ENCODE measurements at places on chromosomes 2 and 18.

- no peak for DNase-seq
Observed at GRCh38 chr2:239157269-239157668, 243.6 kb downstream of the HDAC4 start.

DNA sequence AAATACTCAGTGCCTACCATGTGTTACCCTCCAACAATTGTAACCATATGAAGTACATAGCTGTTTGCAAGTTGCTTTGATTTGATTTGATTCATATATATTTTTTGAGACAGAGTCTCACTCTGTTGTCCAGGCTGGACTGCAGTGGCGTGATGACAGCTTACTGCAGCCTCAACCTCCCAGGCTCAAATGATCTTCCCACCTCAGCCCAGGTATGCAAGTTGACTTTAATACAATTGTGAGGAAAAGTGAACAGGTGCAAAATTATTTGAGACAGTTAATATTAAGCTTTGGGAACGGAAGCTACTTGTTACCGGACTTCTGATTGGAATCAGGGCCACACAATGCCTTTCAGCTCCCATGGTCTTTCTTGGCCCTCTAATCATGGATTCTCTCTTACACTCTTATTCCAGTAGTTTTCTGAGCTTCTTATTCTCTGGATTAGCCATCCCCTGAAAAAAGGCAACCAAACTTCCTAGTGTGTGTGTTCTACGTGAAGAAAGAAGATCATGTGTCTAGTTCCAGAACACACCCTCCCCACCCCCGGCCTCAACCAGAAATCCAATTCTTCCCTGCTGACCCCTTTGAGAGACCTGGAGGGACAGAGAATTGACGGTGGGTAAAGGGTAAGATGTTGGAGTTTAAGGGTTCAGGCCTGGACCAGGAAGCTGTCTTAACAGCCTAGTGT lies 1.1 kb upstream of the RPL37A start:
- no peak for DNase-seq

- DNase-seq: no peak
Observed at GRCh38 chr18:12027046-12027445, 45.7 kb downstream of the IMPA2 start.

- no peak for DNase-seq
Observed at GRCh38 chr18:23724681-23725080, 35.4 kb downstream of the LAMA3 start.

DNA sequence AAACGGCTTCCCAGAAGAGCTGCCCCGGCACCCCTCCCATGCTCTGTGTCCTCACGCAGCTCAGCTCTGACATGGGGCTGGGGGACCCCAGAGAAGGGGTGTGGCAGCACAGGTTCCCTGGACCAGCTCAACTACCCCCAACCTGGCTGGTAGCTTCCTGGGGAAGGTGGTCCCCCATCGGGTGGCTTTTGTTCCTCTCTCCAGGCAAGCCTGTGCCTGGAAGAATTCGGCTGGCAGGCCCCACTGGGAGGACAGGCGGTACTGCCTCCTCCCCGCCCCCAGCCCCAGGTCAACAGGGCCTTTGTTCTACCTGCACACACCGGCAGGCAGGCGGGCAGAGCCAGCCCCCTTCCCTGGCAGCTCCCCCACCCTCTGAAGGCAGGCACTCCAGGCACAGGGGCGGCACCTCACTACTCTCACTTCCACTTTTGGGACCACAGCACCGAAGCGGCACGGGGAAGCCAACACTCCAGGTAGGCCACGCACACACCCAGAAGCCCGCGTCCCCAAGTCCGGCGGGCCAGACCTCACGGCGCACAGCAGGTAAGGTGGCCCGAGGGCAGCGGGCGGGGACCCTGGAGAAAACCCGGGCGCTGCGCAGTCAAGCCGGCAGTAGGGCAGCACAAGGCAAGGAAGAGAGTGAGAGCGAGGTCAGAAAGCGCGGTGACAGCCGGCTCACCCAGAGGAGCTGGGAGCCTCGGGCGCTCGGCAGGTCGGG lies 1.3 kb downstream of the HS6ST1 start:
- peak; percentile 52 for DNase-seq

- peak; percentile 41 for DNase-seq
Observed at GRCh38 chr18:8615397-8616027, 6.3 kb downstream of the RAB12 start.

DNA sequence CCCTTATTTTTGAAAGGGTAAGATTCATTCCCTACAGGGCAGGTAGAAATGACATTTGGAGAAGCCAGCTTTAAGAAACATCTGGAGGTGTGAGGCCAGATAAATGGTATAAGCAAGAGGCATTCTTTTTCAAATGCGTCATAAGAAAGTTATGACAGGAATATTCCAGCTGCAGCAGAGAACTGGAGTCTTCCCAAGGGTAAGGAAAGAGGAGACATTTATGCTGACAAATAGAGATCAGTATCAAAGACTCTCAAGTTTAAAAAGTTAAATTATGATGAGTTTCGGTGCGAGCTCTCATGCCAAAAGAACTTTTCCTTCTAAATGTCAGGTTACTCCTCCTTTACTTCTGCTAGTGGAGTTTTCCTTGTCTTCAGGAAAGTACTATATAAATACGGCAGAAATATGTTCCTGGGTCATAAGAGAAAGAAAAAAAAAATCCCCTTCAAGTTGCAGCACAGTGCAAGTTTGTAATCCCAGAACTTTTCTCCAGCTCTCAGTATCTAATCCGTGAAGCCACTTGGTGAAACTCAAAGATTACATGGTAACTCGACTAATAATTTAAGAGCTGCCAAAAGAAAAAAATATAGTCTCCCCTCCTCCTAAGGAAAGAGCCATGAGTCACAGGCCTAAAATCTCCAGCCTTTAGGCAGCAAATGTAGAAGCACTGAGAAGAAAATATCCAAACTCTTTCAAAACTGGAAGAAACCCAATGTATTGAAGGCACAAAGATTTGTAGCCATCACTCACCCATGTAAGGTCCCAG lies 428.1 kb downstream of the MEIS1 start:
- DNase-seq: no peak

DNA sequence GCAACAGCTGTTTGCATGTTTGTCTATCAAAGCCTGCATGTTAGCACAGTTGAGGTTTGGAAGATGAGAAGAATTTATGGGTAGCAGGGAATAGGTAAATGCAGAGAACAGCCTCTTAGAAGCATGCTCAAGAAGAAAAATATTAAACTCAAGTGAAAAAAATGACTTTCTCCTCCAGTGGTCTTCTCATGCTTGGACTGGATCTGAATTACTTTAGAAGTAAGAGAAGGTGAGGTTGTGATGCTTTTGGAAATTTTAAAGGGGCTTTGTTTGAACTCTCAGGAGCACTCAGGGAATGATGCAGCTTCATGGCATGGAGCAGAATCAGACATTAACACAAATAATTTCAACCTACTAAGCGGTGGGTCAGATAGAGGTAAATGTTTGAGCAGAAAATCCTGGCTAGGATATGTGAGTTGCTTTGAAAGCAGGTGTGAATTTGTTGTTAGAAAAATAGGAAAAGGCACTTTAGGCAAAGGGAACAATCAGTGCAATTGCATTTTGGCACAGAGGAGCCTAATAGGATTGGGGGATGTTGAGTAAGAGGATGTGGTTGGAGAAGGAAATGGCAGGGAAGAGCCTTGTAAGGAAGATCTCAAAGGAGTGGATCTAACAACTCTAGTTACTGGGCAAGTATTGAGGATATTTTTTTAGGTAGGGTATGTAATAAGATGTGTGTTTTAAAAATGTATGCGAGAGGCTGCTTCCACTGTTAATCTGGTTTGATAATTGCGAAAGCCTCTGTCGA lies 76.3 kb downstream of the DDX1 start:
- no peak for DNase-seq

Data from KBM-7 (cell line).